Panc1 (cell line): ENCODE measurements at places on chromosomes 7 and 10. TPM values are rescaled to one million over a fixed set of nuclear protein-coding genes. Genes with fewer than 3 reads are reported as not detected.
A peak's percentile ranks its signal among the peaks of the same experiment; 100 is the strongest.

DNA sequence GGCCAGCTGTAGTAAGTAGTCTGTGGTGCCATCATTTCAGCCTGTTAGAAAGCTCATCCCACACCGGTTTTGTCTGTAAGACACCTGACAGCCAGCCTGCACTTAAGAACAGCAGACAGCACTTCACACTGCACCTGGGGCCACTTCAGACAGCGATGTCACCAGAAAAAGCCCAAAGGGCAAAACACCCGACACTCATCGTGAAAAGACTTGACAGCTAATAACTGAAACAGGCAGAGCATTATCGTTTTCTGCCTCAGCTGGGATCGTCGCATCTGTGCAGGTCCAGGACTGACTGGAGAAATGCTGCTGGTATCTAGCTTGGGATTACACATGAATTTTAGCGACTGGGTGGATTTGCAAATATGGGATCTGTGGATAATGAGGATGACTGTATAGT, 16.8 kb upstream of the LAT2 start:
- H3K4me1 ChIP-seq, result no peaks in the 10 kb centered on the region
- peaks cover 45% of the 10 kb centered on the region for H3K36me3 ChIP-seq
- no peaks in the 10 kb centered on the region for H3K27me3 ChIP-seq

DNA sequence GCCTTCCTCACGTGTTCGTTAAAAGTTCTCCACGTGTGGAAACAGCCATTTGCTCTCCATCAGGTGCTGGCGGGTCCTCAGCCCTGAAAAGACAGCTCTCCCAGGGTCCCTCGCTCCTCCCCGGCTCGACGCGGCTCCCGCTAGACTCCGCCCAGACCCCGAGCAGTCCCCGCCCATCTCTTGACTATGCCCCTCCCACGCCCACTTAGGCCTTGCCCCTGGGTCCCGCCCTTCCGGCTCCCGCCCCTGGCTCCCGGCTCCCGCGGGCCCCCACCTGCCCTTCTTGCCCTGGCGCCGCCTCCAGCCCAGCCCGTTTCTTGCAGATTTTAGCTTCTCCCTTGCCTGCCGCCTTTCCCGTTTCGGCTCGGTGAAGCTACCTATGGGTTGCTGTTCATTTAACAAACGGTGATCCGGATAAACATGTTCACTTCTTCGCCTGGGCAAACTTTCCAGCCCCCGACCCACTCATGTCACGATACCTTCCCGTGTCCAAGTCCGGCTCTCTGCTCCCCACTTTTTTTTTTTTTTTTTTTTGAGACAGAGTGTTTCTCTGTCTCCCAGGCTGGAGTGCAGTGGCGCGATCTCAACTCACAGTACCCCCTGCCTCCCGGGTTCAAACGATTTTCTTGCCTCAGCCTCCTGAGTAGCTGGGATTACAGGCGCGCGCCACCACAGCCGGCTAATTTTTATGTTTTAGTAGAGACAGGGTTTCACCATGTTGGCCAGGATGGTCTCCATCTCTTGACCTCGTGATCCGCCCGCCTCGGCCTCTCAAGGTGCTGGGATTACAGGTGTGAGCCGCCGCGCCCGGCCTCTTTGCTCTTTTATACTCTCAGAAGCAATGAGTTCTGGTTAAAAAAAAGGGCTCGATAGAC, 830 bp upstream of the ZNF438 start:
- peak overlapping the region; percentile 92 for H3K27ac ChIP-seq
- no peaks in the 10 kb centered on the region for H3K36me3 ChIP-seq
- H3K4me1 ChIP-seq, result peaks cover 6% of the 10 kb centered on the region; the same call in 1 of the 2 replicates
- peak; percentile 67 for DNase-seq
- H3K4me3 ChIP-seq, result peak overlapping the region; percentile 65
- no peaks in the 10 kb centered on the region for H3K27me3 ChIP-seq

- no peaks in the 10 kb centered on the region for H3K36me3 ChIP-seq
- H3K4me1 ChIP-seq, result no peaks in the 10 kb centered on the region
- H3K27me3 ChIP-seq, result no peaks in the 10 kb centered on the region
- H3K4me3 ChIP-seq, result no peak overlapping the region
These were observed 105.8 kb downstream of the BAMBI start for GRCh38 chr10:28783087-28783486.

DNA sequence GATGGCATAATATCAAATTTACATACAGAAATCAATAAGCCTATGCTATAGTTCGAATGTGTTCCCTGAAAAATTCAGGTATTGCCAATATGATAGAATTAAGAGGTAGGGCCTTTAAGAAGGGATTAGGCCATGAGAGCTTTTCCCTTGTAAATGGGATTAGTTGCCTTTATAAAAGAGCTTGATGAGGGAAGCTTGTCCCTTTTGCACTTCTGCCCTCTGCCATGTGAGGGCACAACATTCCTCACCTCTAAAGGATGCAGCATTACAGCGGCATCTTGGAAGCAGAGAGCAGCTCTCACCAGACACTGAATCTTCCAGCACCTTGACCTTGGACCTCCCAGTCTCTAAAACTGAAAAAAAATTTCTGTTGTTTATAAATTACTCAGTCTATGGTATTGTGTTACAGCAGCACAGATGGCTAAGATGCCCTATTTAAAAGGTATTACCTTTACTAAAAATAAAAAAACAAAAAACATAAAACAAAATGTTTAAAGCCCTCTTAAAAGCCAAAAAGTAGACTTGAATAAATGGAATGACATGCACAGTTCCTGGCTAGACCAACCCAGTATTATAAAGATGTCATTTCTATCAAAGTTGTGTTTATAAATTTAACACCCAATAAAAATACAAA, 909.6 kb downstream of the REEP3 start:
- no peak overlapping the region for H3K27ac ChIP-seq
- no peaks in the 10 kb centered on the region for H3K36me3 ChIP-seq
- DNase-seq, result peak; percentile 4
- H3K4me3 ChIP-seq, result no peak overlapping the region
- no peaks in the 10 kb centered on the region for H3K4me1 ChIP-seq

GRCh38 chr10:120406376-120406775, 50.7 kb upstream of the PLPP4 start:
- no peaks in the 10 kb centered on the region for H3K36me3 ChIP-seq
- no peaks in the 10 kb centered on the region for H3K4me1 ChIP-seq
- no peak overlapping the region for H3K27ac ChIP-seq
- no peaks in the 10 kb centered on the region for H3K27me3 ChIP-seq
- no peak overlapping the region for H3K4me3 ChIP-seq

The TMEM273 gene
- 0.23 TPM for total RNA-seq

The TEX36 gene
- total RNA-seq, result not detected

The MYH16 gene
- 0.23 TPM for total RNA-seq

DNA sequence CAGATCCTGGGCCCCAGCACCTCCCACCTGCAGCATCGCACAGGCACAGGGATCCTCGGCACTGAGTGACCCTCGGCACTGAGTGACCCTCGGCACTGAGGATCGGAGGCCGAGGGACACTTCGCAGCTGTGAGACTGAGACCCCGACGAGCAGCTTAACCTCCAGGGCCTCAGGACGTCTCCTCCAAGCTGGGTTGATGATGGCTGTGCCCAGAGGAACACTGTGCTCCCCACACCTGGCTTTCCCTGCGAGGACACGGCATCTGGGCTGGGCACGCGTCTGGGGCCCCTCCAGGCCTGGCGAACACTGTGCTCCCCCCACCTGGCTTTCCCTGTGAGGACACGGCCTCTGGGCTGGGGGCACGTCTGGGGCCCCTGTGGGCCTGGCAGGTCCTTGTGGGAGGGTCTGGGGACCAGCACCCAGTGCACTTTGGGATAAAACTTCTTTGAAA, 158.3 kb upstream of the PPP2R2D start:
- peaks cover 4% of the 10 kb centered on the region; the same call in 1 of the 2 replicates for H3K27me3 ChIP-seq
- no peaks in the 10 kb centered on the region for H3K36me3 ChIP-seq
- H3K27ac ChIP-seq, result no peak overlapping the region
- H3K4me3 ChIP-seq, result no peak overlapping the region
- no peak for DNase-seq

DNA sequence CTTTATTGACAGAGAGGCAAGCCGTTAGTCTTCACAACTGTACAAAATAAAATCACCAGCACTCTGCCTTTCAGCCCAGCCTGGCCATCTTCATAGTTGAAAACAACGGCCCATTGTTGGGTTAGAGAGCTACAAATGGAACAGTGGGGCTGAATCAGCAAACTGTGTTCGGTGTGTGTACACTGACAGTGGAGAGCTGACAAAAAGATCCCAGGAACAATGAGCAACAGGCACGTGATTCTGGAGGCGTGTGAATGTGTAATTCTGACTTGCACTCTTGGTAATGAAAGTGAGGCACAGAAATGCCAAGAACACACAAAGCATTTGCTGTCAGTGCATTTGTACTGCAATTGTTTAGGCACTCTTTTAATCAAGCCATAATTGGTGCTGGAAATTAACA, 303.7 kb downstream of the WDR11 start:
- H3K36me3 ChIP-seq, result no peaks in the 10 kb centered on the region
- H3K4me3 ChIP-seq, result no peak overlapping the region

The PDGFA gene
- total RNA-seq, result 18.5 TPM

DNA sequence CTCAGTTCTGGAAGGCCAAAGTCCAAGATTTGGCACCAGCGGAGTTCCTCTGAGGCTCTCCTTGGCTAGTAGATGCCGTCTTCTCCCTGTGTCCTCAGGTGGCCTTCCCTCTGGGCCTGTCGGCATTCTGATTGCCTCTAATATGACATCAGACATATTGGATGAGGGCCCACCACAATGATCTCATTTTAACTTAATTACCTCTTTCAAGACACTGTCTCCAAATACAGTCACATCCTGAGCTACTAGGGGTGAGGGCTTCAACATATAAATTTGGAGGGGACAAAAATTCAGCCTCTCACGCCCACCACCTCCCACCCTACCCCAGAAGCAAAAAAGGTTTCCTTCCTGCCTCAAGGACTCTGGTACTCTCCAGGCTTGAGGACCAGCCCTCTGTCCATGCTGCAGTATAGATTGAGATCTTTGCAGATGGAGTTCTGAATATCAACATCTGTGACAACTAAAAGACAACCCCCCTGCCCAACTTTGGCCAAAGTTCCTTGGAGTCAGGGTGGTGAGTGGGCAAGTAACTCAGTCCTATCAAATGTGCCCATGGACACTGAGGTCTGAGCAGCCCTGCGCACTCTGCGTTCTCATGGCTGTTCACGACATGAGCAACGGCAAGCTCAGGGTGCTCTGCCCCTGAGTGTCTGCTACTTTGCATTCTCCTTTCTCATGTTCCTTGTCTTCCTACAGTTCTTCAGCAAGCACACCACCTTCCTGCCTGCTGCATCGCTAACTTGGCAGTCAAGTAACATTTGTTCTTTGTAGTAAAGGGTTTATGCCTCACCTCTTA, 11.5 kb downstream of the TMEM176B start:
- H3K36me3 ChIP-seq, result no peaks in the 10 kb centered on the region
- peaks cover 17% of the 10 kb centered on the region for H3K27me3 ChIP-seq
- no peak for DNase-seq
- H3K4me3 ChIP-seq, result no peak overlapping the region

GRCh38 chr10:86914734-86915133, 42.7 kb downstream of the MMRN2 start:
- H3K27ac ChIP-seq, result no peak overlapping the region
- H3K4me3 ChIP-seq, result no peak overlapping the region
- H3K36me3 ChIP-seq, result peaks cover 26% of the 10 kb centered on the region
- H3K27me3 ChIP-seq, result no peaks in the 10 kb centered on the region

DNA sequence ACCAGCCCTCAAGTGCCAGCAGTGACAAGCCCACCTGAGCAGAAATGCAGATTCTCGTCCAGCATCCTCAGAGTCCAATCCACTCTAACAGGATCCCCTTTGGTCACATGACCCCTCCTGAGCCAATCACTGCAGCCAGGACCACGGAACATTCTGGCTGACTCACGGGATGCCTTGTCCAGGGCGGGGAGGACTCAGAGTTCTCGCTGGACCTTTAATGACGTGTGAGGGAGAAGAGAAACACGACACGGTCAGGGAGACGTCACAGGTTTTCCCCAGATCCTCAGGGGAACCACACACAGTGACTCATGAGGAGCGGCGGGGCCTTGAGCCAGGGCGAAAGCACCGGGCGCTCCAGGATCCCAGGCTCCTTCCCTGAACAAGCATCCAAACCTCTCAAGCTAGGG, 155.7 kb downstream of the PTPRN2 start:
- peaks cover 5% of the 10 kb centered on the region; the same call in 1 of the 2 replicates for H3K27me3 ChIP-seq
- H3K4me1 ChIP-seq, result peaks cover 13% of the 10 kb centered on the region
- DNase-seq, result peak; percentile 65
- H3K36me3 ChIP-seq, result no peaks in the 10 kb centered on the region
- H3K27ac ChIP-seq, result peak overlapping the region; percentile 44; the same call in 1 of the 2 replicates

GRCh38 chr7:116354171-116354545, 143.8 kb downstream of the TES start:
- H3K27me3 ChIP-seq, result no peaks in the 10 kb centered on the region
- no peaks in the 10 kb centered on the region for H3K36me3 ChIP-seq
- DNase-seq, result no peak
- H3K4me3 ChIP-seq, result no peak overlapping the region

- H3K27me3 ChIP-seq, result no peaks in the 10 kb centered on the region
- H3K27ac ChIP-seq, result no peak overlapping the region
- no peaks in the 10 kb centered on the region for H3K36me3 ChIP-seq
- no peak overlapping the region for H3K4me3 ChIP-seq
- no peak for DNase-seq
These were observed 357.3 kb downstream of the CRPPA start for GRCh38 chr7:16063716-16064675.

GRCh38 chr7:118826246-118826645, 601.7 kb downstream of the ANKRD7 start:
- no peak for DNase-seq
- no peak overlapping the region for H3K27ac ChIP-seq
- no peaks in the 10 kb centered on the region for H3K27me3 ChIP-seq
- no peak overlapping the region for H3K4me3 ChIP-seq
- H3K36me3 ChIP-seq, result no peaks in the 10 kb centered on the region
- H3K4me1 ChIP-seq, result no peaks in the 10 kb centered on the region

DNA sequence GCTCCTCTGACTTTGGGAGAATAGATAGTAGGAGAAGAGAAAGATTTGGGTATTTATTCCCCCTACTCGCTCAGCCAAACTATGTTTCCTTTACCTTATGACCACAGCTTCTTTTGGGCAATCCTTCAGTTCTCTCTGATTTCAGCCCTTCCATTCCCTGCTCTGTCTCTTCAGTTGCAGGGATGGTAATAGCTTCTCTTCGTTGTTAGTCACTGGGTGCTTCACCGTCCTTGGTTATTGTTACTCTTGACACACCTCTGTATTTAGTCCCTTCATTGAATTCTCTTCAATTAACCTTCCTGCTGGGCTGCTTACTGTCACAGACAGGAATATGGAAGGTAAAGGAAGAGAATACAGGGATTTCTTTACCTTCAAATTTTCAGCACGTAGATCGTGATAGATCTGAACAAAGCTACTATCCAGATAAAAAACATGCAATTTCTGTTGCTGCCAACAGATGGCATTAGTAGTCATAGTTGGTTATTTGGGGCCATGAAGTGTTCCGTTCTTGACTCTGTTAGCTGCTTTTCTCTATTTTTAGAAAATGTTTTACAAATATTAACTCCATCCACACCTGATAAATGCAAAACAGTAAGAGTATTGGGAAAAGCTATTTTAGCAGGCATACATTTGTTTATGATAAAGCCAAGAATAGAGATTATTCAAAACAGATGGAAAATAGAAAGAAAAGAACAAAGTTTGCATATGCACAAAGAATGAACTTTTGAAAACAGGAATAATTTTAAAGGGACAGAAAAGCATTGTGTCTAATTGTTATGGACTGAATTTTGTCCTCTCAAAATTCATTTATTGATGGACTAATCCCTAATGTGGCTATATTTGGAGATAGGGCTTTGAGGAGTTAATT, 14.0 kb upstream of the PTTG1IP2 start:
- H3K36me3 ChIP-seq, result no peaks in the 10 kb centered on the region
- H3K4me3 ChIP-seq, result no peak overlapping the region
